CD4-positive, alpha-beta T cell treated with Interleukin-10 for 1 hour (primary cell): ENCODE measurements at places on chromosomes 6 and 20.

DNA sequence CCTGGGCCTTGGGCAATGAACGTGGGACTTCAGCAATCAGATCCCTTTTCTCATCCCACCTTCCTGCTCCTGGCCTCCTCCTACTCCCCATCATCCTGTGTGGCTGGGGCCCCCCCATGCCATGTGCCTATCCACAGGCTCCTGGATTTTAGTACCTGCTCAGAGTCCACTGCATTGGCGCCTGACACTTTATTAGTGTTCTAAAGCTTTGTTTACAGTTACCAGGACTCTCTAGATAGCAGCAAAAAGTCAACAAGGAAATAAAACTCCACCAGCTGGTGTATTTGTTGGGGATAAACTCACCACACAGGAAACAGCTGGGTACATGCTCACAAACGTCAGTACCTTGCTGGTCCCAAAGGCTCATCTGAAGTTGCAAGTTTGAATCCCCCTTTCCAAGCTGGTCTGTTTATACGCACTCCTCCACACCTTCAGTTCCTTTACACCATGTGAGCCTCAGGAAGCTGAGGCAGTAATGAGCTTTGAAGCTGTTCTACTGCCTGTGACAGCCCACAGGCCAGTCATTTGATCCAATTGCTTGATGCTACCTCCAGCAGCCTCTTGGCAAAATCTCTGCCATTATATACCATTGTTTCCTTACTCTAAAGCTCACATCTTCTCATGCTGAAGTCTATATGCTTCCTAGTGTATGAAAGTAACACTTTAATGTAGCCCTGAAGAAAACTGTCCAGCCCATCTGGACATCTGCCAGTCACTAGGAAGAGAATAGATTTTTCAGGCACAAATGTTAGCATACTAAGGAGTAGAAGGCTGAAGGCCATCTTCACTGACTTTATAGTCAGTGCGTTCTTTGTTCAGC is 76.6 kb downstream of the ANKEF1 start:
- no peak for DNase-seq

- DNase-seq: no peak
Observed at GRCh38 chr20:16313917-16314316, 259.3 kb downstream of the KIF16B start.

GRCh38 chr6:162092816-162093502 is 634.6 kb downstream of the PRKN start:
- no peak for DNase-seq

DNA sequence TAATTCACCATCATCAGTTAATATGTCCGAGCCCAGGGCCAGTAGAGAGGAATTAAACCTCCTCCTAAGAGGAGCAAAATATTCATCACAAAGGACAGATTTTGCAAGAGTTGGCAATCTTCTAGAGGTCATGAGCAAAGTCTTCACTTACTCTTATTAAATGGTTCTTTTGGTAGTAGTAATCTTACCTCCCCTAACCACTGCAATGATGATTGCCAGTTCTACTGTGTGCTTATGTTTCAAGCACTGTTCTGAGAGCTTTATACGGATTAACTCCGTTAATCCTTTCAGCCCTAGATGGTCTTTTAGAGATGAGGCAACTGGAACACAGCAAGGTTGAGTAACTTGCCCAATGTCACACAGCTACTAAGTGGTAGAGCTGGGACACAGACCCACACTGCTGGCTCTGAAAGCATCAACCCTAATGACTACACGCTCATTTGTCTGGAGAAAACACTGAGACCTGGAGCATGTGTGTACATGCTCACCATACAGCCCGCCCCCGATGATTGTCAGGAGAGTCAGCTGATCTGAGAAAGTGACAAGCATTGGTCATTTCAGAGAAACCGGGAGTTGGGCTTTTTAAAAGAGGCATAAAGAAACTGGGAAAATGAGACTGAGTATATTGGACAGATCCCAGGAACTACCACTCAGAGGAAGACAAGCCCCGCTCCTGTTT is 276.0 kb downstream of the NRN1 start:
- no peak for DNase-seq
